ENCODE measurements at places on chromosomes 12 and 14. TPM values are rescaled to one million over a fixed set of nuclear protein-coding genes. Genes with fewer than 3 reads are reported as not detected.
A peak's percentile ranks its signal among the peaks of the same experiment; 100 is the strongest.

The IKZF4 gene
- total RNA-seq: 2.1 TPM

The SERPINA9 gene
- not detected for total RNA-seq

The MUCL1 gene
- total RNA-seq: not detected

The LMNTD1 gene
- total RNA-seq: not detected

The KLRB1 gene
- not detected for total RNA-seq

The ERBB3 gene
- total RNA-seq: 8.8 TPM

The PLXNC1 gene
- 13.4 TPM for total RNA-seq

- no peak for DNase-seq
These were observed 161.1 kb downstream of the PPFIA2 start for GRCh38 chr12:81597928-81598604.

DNA sequence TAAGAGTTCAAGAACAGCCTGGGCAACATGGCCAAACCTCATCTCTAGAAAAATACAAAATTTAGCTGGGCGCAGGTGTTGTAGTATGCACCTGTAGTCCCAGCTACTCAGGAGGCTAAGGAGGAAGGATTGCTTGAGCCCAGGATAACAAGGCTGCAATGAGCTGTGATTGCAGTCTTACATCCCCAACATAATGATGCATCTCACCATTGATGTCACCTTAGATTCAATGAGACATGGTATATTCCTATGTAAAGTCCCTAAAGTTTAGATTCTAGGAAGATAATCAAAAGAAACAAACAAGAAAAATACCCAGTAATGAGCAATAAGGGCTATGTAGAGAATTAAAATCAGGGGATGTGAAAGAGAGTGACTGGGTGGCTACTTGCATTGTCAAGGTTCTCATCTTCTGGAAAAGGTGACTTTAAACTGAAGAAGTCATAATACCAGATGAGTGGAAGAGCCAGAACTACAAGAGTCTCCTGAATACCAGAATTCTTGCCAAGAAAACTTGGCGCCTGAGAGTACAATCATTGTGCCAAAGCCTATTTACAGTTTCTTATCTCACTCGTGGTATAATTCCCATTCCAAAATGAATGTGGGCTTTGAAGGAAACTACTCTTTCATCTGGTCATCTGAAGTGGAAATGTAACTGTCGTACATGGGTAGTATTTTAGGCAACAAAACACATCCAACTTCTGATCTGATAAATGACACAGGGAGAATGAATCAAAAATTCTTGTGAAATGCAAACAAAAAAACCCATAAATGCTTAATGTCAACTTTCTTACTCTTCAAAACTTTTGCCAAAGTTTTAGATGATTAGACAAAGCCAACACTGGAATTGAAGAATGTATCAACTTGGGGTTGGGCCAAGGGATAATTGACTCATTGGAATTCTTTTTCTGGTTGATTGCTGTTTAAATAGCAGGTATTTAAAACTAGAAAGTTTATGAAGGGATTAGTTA, 81.1 kb upstream of the ST8SIA1 start:
- DNase-seq: no peak

DNA sequence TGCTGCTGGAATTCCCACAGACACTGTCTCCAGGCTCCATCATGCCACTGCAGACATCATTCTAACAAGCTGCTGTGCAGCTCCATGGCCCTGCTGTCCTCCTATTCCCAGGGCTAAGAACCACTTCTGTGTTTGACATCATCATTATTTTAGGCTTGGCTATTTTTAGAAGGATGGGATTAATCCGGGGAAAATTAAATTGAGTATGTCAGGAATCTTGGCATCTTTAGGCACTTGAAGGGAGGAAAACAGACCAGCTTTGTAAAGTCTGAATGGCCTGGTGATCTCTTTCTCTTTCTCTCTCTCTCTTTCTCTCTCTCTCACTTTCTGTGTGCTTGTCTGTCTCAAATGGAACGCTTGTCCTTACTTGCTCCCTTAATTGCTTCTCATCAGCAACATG, 568.3 kb upstream of the FLRT2 start:
- peak; percentile 11 for DNase-seq

- DNase-seq: no peak
These were observed 30.8 kb downstream of the CACNA1C start for GRCh38 chr12:2083561-2083960.

GRCh38 chr12:105030820-105031807, 45.0 kb downstream of the NOPCHAP1 start:
- no peak for DNase-seq

DNA sequence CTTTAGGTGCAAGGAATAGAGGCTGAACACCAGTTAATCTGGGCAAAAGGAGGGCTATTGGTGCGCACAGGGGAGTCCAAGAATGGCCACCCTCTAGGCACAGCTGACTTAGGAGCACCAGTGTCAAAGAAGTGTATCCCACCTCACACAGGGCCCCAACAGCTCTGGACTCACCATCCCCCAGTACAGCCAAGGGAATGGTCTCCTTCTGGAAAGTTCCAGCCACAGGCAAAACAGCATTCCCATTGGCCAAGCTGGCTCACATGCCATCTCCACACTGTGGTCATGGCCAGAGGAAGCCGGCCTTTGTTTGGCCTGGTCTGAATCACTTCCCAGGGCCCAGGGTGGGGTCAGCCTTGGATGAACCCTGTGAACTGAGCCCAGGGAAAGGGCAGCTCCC, 120.1 kb downstream of the DICER1 start:
- no peak for DNase-seq

DNA sequence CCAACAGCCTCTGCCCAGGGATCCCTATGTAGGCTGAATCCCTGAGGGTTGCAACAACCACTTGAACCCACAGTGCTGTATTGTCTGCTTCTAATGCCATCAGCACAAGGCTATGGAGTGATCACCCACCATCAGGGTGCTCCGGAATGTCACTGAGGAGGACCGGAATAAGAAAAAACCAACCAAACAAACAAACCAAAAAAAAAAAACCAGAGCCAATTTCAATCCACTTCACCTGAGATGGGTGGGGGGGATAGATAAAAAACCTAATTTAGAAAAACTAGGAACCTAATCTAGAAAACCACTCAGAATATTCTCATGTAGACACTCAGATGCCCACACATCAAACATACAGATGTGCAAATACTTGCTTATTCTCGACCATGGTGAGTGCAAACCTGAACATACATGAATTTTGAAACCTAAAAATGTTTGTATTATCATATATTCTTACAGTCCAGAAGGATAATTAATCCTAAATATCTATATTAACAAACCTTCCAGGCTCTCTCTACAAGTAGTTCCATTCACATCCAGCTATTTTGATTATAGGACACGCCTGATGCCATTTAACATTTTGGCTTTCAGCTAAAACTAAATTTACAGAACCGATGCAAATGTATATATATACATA, 3.7 kb downstream of the TBX5 start:
- no peak for DNase-seq

DNA sequence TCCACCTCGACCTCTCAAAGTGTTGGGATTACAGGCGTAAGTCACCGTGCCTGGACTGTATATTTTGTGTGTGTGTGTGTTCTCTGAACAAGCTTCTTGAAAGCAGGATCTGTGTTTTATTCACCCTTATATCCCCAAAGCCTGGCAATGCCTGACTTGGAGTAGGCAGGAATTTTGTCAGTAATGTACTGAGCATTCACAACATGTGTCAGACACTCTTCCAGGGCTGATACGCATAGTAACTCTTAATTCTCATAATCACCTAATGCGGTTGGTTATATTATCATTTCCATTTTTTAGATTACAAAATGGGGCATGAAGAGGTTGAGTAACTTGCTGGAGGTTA, 50.4 kb upstream of the PLEKHG3 start:
- no peak for DNase-seq

DNA sequence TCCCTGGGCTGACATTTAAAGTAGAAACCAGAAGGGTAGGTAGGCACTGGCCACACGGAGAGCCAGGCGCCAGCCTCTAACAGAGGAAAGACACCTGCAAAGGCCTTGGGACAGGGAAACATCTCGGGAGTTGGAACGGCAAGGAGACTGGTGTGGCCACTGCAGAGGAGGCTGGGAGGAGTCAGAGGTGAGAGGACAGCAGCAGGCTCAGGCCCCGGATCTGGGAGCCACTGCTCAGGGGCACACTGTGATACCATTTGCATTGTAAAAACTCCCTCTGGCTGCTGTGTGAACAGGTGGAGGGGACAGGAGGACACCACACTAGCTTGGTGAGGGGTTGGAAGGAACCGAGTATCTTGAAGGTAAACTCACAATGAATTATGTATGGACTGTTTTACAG, 2.7 kb downstream of the ANHX start:
- DNase-seq: no peak

DNA sequence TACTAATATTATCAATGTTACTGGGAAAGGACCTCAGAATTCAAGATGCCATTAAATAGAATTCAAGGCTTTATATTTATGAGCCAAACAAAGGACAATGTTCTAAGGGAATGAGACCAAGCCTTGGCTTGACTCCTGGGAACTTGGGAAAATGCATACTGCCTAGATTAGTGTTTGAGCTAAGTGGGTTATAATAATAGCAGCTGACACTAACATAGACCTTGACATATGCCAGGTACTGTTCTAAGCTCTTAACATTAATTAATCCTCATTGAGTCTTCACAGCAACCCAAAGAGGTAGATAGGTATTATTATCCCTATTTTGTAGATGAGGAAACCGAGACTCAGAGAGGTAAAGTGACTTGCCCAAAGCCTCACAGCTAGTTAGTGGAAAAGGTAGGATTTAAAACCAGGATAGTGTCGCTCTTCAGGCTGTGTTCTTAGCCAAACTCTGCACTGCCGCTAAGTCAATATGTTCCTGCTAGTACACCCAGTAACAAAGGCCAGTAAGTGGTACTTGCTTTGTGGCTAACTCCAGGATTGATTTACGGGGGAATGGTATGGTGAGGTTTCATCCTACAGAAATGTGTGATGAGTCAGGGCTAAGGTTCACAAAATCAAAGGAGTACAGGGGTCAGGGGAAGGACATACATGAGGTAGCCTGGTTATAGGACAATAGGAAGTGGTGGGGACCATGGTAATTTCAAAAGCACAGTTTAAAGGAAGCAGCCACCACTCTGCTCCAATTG, 35.8 kb upstream of the PRKAB1 start:
- DNase-seq: no peak

DNA sequence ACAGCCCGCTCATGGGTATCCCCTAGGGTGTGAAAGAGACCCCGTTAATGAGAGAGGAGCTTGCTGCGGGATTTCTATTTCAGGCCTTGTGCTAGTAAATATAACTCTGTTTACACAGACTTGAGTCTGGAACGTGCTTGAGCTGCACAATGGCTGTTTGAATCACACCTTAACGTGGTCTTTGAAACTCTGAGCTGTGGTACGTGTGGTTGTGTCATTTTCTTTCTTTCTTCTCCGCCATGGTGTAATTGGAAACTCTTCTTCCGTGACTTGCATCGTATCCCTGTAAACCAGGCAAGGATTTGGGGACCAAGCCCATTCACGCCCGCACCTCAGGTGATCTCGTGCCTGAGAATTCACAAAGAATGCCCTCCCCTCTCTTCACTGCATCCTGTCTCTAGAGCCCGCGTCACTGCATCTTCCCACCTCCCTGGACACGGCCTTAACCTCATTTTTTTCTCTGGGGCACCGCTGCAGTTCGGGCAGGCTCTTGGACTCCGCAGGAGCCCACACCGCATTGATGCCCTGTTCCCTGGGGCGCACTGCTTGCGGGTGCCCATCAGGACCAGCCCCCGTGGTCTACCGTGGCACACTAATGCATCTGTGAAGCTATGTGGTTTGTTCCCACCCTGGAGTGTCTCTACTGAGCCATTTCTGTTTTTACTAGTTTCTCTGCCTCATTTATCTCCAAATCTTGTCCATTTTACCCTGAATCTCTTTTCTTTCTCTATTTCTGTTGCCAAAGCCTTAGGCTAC, 78.4 kb upstream of the PARP11 start:
- no peak for DNase-seq

GRCh38 chr12:9700606-9700956, 31.1 kb downstream of the CLEC2D start:
- DNase-seq: no peak

GRCh38 chr12:72207486-72208409, 64.4 kb upstream of the TRHDE start:
- DNase-seq: no peak

GRCh38 chr14:55599250-55599879, 19.4 kb downstream of the KTN1 start:
- DNase-seq: no peak

DNA sequence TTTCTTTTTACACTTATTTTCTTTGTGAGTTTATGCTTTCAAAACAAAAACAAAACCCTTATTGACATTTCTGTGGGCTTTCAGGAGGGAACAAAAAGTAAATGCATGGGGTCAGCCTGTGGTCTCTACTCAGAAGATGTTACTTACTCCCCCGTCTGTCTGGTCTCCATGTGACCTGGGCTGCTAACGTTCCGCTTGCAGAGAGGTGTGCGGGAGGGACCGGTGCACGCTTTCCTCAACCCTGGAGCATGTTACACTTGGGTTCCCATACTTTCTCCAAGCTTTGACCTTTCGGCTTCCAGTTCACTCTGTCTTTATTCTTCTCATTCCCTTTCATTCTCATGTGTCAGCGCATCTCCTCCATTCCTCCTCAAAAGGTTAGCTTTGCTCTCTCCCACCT, 36.5 kb downstream of the ZC3H14 start:
- no peak for DNase-seq

GRCh38 chr12:108831309-108831991, 25.9 kb downstream of the SSH1 start:
- no peak for DNase-seq

DNA sequence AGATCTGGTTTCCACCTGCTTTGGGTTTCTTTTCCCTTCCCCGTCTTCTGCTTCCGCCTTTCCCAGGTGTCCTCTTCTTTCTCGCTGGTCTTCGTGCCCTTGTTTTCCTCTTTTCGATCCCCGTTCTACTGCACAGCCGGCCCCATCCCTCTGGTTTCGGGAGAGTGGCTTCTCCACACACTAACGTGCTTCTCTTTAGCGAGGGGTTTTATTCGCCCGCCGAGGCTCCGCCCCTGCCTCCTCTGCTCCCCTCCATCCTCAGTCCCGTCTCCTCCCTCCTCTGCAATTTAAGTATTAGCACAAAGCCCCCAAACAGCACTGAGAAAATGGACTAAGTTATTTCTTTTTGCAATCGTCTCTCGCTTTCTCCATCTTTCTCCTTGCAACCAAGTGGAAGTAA, at the start of gene SLC7A8:
Gene SLC7A8, minus strand, starts transcription at position 182 of the 400 bp plus-strand sequence. CDS start 746 bp downstream, outside the sequence.
- DNase-seq: peak; percentile 85

- no peak for DNase-seq
These were observed 67.0 kb upstream of the MAX start for GRCh38 chr14:65169351-65169750.

GRCh38 chr14:55160989-55161388, 30.4 kb downstream of the DLGAP5 start:
- DNase-seq: no peak

GRCh38 chr14:40347675-40348074, 915.4 kb upstream of the FBXO33 start:
- no peak for DNase-seq

GRCh38 chr12:92505254-92506231, 197.2 kb upstream of the PLEKHG7 start:
- peak; percentile 51 for DNase-seq

Data from neural progenitor cell (in vitro differentiated cells).